ENCODE measurements at places on chromosomes 3 and 15.

DNA sequence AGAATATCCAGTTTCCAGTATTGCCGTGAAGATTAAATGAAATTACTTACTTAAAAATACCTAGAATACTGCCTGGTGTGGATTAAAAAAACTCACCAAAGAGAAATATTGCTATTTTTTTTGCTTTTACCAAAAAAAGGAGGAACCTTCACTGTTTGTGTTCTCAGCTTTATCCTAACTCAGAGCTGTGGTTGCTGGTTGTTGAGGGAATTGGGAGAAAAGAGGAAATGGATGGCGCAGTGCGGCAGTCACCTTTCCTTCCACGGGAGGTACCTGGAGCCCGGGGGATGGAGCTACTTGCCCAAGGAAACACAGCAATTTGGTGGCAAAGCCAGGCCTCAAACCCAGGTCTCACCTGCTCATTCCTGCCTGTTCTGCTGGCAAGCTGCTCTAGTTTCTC, 270.3 kb downstream of the RPLP1 start:
- DNase-seq: no peak

- no peak for DNase-seq
These were observed 25.7 kb downstream of the ATOSA start for GRCh38 chr15:52653431-52653964.

GRCh38 chr3:177358977-177359592, 161.8 kb upstream of the TBL1XR1 start:
- no peak for DNase-seq

DNA sequence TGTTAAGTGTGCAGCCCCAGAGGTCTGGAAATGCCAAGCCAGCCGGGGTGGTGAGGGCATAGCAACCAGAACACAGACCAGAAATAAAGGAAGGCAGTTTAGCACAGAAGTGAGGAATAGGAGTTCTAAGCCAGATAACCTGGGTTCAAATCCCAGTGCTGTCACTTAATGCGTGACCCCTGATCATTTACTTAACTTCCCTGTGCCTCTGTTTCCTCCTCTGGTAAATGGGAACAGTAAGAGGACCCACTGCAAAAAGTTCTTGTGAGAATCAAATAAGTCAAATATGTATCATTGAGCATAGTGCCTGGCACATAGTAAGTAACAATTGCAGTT, 125.2 kb upstream of the ARHGEF3 start:
- DNase-seq: no peak

DNA sequence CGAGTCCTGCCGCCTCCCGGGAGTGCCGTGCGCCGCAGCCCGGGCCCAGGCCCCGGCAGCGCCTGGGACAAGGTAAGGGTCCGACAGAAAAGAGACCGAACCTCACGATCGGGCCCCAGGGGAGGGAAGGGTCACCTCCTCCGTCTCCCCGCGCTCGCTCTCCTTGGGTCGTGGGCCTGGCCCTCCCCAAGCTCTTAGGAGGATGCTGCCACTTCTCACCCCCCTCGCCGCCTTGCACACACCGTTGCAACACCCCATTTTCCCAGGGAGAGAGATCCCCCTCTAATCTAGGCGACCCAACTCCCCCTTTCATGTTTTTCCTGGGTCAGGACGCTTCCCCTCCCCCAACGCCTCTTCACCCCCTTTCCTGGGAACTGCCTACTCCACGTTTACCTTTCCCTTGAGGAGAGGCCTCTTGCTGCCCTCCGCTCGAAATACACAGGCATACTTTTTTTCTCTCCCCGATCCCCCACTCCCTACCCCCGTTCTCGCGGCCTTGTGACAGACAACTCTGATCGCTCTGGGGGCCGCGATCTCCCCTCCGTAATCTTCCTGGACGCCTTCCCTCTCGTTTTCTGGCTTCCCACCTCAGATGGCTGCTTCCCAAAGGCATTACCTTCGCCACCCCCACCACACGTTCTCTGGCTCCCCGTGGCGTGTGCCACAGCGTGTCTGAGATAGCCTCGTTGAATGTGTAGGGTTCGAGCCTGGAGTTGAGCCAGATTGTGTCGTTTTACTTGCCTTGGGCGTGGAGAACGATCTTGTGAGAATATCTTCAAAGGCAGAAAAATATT, 688 bp downstream of the SETD5 start:
- peak; percentile 18 for DNase-seq

GRCh38 chr3:158094235-158095110, 11.7 kb downstream of the SHOX2 start:
- no peak for DNase-seq

Measured in suppressor macrophage treated with lipopolysaccharide for 4 hours (primary cell).